Activated CD4-positive, alpha-beta T cell treated with anti-CD3 and anti-CD28 coated beads for 36 hours (primary cell): ENCODE measurements at places on chromosomes 13 and 19.
A peak's percentile ranks its signal among the peaks of the same experiment; 100 is the strongest.

GRCh38 chr13:48304143-48304876 lies 759 bp downstream of the RB1 start:
- DNase-seq, result peak; percentile 42

DNA sequence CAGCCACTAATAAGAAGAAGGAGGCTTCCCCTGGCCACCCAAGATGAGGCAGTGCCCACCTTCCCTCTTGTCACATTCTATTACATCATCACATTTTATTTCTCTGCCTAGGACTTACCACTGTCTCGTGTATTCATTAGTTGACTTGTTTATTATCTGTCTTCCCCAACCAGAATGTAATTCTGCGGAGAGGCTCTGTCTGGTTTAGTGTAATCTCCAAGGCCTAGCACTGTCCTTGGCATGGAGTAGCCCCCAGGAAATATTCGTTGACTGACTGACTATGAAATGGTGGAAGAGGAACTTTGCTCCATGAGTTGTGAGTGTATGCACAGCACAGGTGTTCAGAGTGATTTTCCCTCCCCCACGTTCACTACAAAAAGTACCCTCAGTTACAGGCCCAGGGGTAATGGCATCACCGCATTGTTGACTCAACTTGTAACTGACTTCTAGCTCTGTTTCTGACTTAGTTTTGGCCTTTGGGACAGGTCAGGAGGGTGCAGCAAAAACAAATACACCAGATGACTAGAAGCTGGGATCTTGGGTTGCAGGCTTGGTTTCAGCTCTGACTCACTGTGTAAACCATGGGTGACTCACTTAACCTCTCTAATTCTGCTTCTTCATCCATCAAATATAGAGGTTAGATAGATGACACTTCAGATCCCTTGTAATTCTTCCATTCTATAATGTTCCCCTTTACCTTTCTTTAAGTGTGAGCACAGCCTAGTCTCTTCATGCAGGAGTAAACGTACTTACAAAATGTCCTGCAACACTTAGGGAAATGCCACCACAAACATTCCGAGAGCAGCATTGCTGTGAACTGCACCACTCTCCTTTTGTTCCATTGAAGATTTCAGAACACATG lies 229.7 kb downstream of the KCNRG start:
- peak; percentile 80 for DNase-seq

- peak; percentile 21 for DNase-seq
Observed at GRCh38 chr13:99916366-99917103, 55.0 kb downstream of the ZIC5 start.

GRCh38 chr13:34431827-34432581 lies 510.1 kb upstream of the NBEA start:
- DNase-seq, result no peak

- DNase-seq, result no peak
Observed at GRCh38 chr19:54062643-54063042, 1.1 kb downstream of the VSTM1 start.

DNA sequence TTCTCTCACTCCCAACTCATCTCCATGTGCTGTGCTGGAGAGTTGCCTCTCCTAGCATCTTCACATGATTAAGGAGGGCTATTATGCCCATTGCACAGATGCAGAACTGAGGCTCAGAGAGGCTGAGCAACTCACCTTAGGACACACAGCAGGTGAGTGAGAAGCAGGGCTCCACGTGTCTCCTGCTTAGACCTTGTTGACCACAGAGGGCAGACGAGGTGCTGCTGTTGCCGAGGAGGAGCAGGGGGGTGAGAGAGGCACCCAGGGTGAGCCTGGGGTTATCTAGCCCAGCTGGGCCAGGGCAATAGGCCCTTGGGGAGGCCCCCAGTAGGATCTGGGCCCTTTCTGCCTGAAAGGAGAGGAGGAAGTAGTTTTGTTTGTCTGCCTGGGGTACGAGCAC lies 2.4 kb upstream of the HSH2D start:
- DNase-seq, result no peak

GRCh38 chr19:29576046-29576606 lies 30.0 kb upstream of the POP4 start:
- DNase-seq, result peak; percentile 46

GRCh38 chr19:47157431-47158321 lies 27.0 kb downstream of the SAE1 start:
- peak; percentile 54 for DNase-seq

DNA sequence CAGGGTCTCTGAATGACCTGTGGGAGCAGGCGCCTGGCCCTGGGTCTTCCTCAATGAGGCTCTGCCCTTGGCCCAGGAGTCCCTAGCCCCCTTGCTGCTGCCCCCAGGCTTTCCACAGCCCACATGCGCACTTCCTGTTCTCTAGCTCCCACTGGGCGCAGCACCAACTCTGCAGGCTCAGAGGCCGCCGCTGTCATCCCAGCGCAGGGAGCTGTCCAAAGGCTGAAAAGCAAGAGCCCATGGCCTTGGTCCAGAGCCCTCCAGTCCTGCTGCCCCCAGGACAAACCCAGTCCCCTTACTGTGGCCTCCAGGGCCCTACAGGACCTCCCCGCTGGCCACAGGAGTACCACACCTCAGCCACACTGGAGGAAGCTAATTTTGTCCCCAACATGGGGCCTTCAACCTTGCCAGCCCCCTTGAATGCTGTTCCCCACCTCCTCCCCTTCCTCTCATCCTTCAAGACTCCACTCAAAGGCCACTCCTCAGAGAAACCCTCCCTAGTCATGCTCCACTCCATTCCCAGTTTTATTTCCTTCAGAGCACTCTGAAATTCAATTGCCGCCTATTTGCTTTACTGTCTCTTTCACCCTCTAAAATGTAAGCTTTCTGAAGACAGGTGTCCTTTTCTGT lies 8.0 kb upstream of the POU2F2 start:
- peak; percentile 61 for DNase-seq

- peak; percentile 88 for DNase-seq
Observed at GRCh38 chr19:50835785-50836542, 2.6 kb upstream of the KLK15 start.

- DNase-seq, result no peak
Observed at GRCh38 chr19:3608750-3609322, 2.2 kb upstream of the TBXA2R start.

- no peak for DNase-seq
Observed at GRCh38 chr19:49601482-49602038, 10.6 kb downstream of the PRR12 start.

- peak; percentile 89 for DNase-seq
Observed at GRCh38 chr19:46728693-46729339, 11.9 kb upstream of the PRKD2 start.

DNA sequence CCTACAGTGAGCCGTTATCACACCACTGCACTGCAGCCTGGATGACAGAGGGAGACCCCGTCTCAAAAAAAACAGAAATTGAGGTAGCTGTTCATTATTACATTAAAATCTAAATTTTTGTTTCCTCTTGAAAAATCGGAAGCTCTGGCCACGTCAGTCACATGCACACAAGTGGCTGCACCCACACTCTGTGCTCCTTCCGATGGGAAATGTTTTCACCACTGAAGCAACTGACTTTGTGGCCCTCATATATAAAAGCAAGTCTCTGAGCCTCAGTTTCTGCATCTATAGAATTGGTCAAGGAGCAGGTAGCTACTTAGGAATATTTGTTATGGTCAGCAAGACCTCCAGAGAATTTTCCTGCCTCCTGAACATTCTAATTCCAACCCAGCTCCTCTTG lies 4.5 kb downstream of the LRRC25 start:
- no peak for DNase-seq

DNA sequence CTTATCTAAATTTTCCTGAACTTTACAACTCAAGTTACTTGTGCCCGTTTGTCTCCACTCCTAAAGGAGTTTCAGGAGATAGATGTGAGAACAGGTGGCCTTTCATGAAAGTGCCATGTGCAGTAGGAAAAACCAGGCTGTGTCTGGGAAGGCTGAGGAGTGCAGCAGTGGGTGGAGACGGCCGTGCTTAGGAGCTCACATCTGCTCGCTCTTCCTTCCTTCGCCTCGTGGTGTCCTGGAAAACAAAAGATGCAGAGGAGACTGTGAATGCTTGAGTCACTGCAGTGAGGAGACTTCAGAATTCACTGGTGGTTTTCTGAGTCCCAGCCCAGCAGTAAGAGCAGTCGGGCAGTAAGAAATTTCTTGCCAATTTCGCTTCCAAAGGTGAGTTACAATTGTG lies 138.4 kb upstream of the RNF113B start:
- no peak for DNase-seq

- DNase-seq, result no peak
Observed at GRCh38 chr13:49113526-49114286, 106.4 kb upstream of the MLNR start.

GRCh38 chr13:30148786-30149185 lies 158.6 kb downstream of the KATNAL1 start:
- DNase-seq, result no peak

- DNase-seq, result no peak
Observed at GRCh38 chr19:21128901-21129698, 12.7 kb upstream of the ZNF431 start.

GRCh38 chr13:25292301-25292700 lies 5.0 kb upstream of the MTMR6 start:
- peak; percentile 25 for DNase-seq

GRCh38 chr19:44955505-44956439 lies 592 bp downstream of the CLPTM1 start:
- peak; percentile 15 for DNase-seq

- no peak for DNase-seq
Observed at GRCh38 chr13:28609926-28610325, 49.0 kb upstream of the POMP start.

GRCh38 chr19:52190487-52191293 lies 838 bp downstream of the PPP2R1A start:
- DNase-seq, result no peak

- no peak for DNase-seq
Observed at GRCh38 chr13:40981361-40981760, 37.8 kb downstream of the ELF1 start.

DNA sequence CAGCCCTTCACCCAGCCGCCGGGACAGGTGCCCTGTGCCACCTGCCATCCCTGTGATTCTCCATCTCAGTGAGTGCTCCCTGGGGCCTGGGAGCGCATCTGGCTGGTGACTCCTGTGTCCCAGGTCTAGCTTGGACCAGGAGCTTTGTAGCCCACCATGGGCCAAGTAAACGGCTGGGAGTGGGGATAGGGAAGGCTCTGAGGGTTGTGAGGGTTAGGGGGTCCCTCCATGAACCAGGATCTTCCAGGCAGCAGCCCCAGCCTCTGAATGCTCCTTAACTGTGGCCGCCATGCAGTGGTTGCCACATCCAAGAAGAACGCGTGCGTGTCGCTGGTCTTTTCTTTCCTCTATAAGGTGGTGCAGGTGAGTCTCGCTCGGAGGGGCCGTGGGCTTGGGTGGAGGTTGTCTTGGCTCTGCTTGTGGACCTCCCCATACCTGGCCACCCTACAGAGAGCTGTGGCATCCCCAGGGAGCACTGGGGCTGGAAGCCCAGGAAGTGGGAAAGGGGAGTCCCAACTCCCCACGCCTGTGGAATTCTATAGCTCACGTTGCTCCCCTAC lies 8.4 kb downstream of the AP1M1 start:
- DNase-seq, result no peak

- no peak for DNase-seq
Observed at GRCh38 chr13:85366759-85367417, 432.3 kb downstream of the SLITRK6 start.

DNA sequence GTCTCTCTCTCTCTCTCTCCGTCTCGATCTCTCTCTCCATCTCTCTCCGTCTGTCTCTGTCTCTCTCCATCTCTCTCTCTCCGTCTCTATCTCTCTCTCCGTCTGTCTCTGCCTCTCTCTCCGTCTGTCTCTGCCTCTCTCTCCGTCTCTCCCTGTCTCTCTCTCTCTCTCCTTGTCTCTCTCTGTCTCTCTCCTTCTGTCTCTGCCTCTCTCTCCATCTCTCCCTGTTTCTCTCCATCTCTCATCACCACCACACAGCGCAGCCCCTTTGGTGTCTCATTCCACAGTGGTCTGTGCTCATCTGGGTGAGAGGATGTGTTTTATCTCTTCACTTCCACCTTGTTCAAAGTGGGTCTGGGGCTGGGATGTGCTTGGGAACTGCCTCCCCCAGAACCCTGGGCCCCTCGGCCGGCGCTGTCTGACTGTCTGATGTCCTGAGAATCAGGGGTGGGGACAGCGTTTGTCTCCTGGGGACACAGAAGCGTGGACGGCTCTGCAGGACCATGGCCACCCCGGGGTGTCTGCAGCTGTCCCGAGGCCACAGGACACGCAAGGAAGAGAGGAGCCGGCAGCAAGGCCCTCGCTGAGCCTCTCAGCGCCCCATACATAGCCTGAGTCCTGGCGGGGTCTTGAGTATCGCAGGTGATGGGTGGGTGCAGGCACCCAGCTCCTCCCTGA lies 40.2 kb upstream of the C13orf46 start:
- DNase-seq, result no peak

DNA sequence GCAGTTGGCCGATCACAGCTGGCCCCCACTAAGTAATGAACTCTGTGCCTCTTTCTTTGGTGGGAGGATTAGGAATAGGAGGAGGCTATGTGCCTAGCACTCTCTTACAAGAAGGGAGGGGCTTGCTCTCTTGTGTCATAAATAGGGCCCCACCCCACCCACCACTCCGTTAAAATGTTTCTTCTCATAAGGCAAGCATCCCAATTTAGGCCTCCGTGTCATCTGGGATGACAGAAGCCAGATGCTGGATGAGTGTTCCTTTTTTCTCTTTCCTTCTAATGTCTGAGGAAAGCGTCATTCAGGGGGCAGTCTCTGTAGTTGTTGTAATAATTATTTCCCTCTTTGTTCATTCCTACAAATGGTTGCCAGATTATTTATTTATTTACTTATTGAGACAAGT lies at the start of gene LIPE:
Gene LIPE, minus strand, starts transcription at position 76 of the 400 bp plus-strand sequence. CDS start 239 bp downstream, outside the sequence.
- DNase-seq, result no peak

DNA sequence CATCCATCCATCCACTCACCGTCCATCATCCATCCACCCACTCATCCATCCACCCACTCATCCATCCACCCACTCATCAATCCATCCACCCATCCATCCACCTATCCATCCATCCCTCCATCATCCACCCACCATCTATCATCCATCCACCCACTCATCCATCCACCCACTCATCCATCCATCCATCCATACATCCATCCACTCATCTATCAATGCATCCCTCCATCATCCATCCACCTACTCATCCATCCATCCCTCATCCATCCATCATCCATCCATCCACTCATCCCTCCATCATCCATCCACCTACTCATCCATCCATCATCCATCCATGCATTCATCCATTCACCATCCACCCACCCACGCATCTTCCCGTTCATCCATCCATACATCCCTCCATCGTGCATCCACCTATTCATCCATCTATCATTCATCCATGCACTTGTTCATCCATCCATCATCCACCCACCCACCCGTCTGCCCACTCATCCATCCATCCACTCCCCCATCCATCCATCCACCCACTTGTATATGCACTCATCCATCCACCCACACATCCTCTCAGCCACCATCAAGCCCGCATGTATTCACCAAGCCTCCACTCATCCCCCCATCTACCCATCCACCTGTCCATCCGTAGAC lies 3.6 kb downstream of the STAP2 start:
- no peak for DNase-seq
